ENCODE measurements at places on chromosomes 3 and 15.

GRCh38 chr3:135175728-135176277 is 380.7 kb downstream of the EPHB1 start:
- DNase-seq: no peak

- no peak for DNase-seq
Measured at GRCh38 chr15:55118344-55118870, 78.3 kb downstream of the RSL24D1 start.

GRCh38 chr3:175129126-175129525 is 270.0 kb downstream of the NAALADL2 start:
- no peak for DNase-seq

GRCh38 chr15:96702589-96702988 is 372.1 kb downstream of the NR2F2 start:
- no peak for DNase-seq

DNA sequence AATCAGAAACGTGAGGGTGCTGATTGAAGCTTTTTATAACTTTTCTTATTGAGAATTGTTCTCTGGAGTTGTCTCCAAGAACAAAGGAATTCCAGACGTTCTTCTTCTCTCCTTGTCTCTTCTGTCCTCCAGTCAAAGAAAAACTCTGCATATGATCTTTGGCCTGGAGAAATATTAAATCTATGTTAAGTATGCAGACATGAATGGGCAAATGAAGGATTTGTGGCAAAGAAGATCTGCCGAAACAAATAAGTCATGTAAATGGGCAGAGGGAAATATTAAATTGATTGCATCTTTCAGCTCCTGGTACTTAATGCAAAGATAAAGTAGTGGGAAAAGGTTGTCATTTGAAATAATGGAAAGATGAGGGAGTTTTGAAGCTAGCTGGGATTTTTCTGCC is 74.9 kb downstream of the IGF1R start:
- no peak for DNase-seq

DNA sequence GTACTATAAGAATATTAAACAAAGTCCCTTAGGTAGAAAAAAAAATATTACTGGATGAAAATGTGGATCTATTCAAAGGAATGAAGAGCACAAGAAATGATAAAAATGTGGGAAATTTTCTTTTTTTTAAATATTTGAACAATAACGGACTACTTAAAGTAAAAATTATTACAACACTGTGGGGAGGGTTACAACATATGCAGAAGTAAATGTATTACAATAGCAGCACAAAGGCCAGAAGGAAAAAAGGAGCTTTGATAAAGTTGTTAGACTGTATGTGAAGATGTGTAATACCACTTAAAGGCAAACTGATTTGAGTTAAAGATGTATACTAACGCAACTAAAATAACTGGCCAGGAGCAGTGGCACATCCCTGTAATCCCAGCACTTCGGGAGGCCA is 427.1 kb downstream of the SHQ1 start:
- DNase-seq: no peak

- DNase-seq: no peak
Measured at GRCh38 chr15:81962482-81962881, 83.3 kb downstream of the MEX3B start.

- no peak for DNase-seq
Measured at GRCh38 chr3:11660242-11660641, 16.5 kb upstream of the VGLL4 start.

- DNase-seq: no peak
Measured at GRCh38 chr15:70516408-70517193, 246.8 kb downstream of the UACA start.

DNA sequence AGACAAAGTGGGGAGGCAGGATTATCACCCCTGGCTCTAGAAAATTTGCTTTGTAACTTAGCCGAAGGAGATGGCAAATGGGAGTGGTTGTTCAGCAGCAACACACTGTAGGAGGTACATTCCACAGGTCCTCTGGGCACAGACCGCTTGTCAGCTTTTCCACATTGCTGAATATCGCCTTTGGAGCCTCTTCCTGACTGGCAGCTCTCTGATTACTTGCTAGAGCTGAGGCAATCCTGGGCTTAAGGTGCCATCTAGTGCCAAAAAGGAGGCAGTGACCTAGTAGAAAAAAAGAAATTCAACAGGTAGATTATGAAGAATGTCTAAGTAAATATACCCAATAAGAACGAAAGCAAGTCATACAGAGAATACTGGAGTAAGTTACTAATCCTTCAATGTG is 13.1 kb upstream of the SCN5A start:
- no peak for DNase-seq

- no peak for DNase-seq
Measured at GRCh38 chr3:57737840-57738239, 18.3 kb upstream of the SLMAP start.

- DNase-seq: no peak
Measured at GRCh38 chr15:28959326-28959725, 73.6 kb downstream of the APBA2 start.

GRCh38 chr3:169085827-169086226 is 577.7 kb downstream of the MECOM start:
- DNase-seq: no peak

GRCh38 chr3:152960684-152961083 is 125.8 kb downstream of the P2RY1 start:
- no peak for DNase-seq

DNA sequence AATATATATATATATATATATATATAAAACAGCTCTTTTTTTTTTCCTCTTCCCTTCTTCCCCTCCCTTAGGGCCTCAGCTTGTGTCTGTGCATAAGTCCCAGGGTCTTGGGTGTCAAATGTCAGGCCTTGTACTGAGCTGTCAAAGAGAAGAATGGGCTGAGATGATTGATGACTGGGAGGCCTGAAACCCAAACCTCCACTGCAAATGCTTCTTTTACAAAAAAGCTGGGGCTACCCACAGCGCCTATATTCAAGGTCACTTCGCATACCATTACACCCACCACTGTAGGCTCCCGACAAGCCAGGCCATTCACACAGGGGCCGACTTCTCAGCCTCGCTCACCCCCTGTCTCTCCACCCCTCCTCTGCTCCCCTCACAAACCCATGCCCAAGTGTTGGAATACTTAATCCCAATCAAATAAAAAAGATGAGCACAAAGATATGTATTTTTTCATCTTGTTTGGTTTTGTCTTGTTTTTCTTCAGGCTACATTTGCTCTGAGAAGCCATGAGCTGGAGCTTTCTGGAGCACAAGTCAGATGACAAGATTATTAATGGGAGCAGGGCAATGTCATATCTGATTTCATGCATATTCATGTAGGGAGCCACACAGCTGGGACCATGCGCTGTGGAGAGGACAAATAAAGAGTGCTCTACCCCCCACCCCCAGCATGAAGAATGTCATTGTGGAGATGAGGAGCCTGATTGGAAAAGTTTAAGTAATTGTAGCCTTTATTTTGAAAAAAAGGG is 614.4 kb upstream of the NR2F2 start:
- DNase-seq: no peak

GRCh38 chr3:62242831-62243509 is 130.4 kb downstream of the FEZF2 start:
- no peak for DNase-seq

- no peak for DNase-seq
Measured at GRCh38 chr3:50817756-50818529, 143.2 kb downstream of the DOCK3 start.

DNA sequence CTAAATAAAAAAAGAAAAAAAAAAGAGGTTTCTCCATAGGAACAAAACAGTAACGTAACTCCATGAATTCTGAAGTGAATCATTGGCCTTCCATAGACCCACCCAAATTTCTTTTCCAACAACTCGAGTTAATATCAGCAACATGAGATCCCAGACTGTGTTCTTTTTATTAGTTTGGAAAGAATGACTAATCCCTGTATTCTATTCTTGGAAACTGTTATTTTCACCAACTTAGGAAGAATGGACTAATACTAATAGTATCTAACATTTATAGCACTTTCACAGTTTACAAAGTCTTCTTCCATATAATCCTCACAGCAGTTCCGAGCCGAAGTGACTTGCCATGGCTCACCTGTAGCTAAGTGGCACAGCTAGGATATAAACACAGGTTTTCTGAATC is 72.7 kb upstream of the SLC4A7 start:
- no peak for DNase-seq

GRCh38 chr3:10667269-10667668 is 148.8 kb upstream of the SLC6A11 start:
- no peak for DNase-seq

DNA sequence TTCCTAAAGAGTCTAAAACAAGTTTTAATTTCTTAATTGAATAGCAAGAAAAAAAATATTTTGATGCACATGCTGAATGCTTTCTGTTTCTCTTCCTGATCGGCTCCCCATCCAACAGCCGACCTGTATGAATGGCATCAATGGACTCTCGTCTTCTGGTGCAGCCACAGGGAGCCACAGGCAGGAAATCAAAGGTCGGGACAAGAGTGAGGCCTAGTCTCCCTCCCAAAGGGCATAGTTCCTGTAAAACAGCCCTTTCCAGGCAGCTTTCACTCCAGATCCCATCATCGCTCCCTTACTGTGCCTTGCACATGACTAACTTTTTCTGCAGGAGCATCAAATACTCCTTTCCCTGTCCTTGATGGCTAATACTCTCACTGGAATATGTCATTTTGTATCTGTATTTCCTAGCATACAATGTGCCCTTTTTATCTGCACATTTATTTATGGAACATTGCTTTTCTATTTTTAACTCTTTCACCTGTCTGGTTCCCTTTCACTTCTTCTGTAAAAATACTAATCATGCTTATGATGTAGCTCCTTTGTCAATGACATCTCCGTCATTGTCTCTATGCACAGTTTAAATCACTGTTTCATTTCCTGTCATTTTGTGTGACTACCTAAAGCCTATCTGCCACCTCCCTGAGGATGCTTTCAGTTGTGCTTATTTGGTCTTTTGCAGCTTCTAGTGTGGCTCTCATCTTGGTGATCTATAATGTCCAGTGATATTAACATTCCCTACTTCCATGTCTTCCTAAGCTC is 326.2 kb downstream of the CTNNB1 start:
- DNase-seq: no peak

DNA sequence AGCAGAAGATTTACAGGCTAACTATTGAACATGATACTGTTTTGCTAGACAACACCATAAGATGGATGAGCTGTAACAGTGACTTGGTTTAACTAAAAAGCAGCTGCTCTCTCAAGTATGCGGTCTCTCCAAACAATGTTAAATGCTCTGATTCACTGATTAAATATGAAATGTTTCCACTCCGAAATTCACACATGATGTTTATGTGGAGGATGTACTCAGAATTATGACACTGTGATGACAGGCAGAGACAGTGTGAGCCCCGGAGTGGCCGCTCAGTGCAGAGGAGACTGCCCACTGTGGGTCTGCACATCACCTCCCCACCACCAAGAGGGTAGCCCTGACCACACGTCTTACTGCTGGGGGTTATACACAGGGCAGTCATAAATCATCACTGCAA is 83.9 kb upstream of the MEX3B start:
- DNase-seq: no peak

DNA sequence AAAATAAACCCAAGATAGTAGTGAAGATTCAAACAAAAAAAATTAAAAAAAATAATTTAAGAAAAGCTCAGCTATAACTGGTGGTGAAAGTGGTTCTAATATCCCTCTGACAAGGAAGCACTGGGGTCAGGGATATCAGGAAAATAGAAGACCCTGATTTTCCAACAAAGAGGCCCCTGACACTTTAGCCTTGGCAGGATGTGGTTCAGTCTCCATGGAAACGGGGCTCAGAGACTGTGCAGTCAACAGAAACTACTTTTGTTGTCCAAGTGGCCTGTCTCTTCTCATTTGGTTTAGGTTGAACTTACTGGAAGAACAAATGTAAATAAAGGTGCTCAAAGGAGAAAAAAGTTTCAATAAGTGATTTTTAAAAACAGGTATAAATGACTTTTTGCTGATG is 27.2 kb downstream of the INTS14 start:
- DNase-seq: peak; percentile 4

DNA sequence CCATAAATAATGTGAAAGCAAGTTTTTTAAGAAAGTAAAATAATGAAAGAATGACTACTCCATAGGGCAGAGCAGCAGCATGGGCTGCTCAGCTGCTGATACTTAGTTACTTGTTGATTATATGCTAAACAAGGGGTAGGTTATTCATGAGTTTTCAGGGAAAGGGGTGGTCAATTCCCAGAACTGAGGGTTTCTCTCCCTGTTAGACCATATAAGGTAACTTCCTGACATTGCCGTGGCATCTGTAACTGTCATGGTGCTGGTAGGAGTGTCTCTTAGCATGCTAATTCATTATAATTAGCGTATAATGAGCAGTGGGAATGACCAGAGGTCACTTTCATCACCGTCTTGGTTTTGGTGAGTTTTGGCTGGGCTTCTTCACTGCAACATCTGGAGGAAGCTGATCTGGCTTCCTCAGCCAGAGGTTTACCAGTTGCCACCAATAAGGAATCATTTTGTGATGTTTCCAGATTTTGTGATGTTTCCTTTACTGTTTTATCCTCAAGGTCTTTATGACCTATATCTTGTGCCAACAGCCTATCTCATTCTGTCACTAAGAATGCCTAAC is 121.8 kb upstream of the CHL1 start:
- DNase-seq: no peak

DNA sequence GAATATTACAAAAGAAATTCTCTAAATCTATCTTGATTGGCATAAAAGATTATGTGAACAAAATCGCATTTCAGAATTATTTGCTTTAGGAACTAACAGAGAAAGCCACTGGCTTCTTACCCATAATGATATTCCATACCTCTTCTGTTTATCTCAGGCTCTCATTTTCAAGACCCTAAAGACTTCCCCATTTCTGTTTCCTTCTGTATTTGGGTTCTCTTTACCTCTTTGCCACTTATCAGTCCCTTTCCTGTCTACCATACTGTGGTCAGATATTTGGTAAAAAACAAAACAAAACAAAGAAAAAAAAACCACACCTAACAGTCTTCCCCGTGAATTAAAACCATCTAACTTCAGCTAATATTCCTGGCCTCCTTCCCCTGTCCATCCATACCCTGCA is 108.5 kb downstream of the LRRC28 start:
- DNase-seq: no peak

GRCh38 chr3:141452045-141452444 is 34.8 kb upstream of the RASA2 start:
- no peak for DNase-seq

DNA sequence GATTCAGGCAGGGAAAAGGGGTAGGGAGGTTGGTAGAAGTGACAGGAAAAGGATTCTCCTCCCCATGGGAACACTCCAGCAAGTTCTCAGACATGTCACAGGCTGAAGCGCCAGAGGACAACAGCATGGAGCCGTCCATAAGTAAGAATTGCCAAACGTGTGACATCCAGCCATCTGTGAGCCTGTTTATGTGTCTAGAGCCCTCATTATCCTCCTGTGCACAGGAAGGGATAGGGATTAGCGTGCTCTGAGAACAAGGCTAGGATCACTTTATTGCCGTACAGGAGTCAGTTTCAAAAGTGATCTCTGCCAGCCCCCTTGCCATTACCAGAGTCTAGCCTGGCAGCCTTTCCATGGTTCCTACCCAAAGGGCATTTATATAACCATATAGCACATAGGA is 549.5 kb downstream of the NTRK3 start:
- no peak for DNase-seq

DNA sequence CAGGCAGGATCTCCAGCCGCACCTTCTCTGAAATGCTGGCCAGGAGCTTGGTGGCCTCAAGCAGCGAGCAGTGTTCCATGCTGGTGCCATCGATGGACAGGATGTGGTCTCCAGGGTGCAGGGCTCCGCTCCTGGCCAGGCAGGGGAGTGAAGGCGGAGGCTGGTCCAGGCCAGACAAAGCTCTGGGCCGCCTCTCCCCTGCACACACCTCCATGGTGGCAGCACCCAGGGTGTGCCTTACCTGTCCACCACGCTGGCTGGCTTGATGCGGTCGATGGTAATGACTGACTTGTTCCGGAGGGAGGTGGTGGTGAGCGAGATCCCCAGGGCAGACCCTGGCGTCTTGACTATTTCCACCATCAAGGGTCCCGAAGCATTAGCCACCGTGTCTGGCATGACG is 20.0 kb downstream of the GRIP2 start:
- DNase-seq: no peak

Data from stimulated activated CD8-positive, alpha-beta memory T cell treated with anti-CD3 and anti-CD28 coated beads, Interleukin-4, amount 100 ng/mL, for 1 hour (primary cell).